ENCODE measurements at places on chromosomes 6 and 20.

DNA sequence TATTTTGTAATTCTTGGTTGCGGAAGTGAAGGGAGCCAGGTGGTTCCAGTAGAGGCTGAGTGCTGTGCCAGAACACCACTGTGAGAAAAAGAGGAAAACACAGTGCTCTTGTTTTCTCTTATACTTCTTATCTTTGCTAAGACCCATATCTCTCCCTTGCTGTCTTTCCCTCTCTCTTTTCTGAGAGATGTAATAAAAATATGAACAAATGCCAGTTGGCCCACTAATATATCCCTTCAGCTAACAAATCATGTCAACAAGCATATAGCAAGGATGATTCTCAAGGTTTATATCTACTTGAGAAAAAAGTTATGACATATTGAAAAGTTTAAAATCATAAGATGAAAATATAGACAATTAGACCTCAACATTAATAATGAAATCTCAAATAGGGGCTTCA, 758.3 kb downstream of the HDGFL1 start:
- DNase-seq, result no peak

GRCh38 chr6:18792866-18793265, 405.7 kb downstream of the RNF144B start:
- no peak for DNase-seq

- DNase-seq, result no peak
Observed at GRCh38 chr20:13870170-13870748, 85.4 kb downstream of the NDUFAF5 start.

DNA sequence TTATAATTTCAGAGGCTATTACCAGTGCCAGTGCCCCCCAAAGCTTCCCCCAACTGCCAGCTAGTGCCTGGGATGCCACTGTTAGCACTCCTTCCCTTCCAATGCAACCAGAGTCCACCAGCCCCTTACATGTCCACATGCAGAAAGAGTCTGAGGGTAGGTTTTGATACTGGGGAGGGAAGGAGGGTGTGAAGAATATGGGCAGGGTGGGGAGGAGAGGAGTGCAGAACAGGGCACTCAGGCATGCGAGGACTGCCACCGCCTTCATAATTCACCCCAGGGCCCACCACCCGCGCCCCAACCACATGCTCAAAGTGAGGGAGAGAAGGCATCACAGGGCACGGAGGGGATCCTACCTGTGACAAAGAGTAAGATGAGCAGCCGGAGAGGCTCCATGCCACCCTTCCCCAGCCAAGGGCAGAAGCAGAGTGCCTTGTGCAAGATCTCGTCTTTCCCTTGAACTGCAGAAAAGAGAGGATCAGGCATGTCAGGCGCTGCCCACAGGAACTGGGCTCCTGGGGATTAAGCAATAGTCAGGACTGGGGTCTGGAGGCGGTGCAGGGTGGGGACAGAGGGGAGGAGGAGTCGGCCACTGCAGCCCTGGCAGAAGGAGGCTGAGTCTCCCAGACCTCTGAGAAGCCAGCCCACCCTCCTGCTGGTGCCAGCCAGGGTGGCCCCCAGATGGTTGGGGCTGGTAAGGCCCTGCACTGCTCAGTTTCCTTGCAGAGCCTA, at the start of gene TREM2:
Gene TREM2, minus strand, starts transcription at position 430 of the 732 bp plus-strand sequence. Its CDS starts 34 bp downstream, at position 396.
- DNase-seq, result no peak

DNA sequence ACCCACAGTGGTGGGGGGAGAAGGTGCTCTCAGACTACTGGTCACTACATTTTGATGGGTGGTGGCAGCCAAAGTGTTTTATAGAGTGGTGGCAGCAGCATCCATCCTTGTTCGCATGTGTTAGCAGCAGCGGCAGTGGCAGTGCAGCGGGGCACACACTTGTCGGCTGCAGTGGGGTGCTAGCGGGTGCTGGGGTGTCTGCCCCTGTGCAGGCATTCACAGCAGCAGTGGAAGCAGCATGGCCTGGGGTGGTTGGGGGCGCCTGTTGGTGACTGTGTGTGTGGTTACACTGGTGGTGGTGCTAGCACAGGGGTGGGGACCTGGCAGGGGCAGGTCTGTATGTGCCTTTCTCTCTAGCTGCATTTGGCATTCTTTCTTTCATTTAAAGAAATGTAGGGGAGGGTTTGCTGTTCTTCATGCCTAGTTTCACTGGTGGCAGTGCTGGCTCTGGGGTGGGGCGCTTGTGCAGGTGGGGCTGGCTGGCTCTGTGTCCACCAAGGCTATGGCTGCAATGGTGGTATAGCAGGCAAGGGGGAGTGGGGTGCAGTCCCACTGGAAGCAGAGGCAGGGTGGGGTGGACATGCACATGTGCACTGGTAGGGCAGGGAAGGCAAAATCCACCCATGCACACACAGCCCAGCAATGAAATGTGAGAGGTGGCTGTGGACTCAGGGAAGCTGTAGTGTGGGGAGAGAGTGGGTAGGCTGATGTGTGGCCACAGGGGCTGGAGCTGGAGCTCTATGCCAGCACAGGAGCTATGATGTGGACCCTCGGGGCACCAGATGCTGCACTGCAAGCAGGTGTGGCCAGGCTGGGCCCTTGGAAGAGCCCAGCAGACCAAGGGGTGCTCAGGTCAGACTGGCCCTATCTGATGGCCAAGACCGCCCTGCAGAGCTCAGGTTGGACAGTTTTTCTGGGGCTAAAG, 173.3 kb downstream of the PRDM13 start:
- no peak for DNase-seq

DNA sequence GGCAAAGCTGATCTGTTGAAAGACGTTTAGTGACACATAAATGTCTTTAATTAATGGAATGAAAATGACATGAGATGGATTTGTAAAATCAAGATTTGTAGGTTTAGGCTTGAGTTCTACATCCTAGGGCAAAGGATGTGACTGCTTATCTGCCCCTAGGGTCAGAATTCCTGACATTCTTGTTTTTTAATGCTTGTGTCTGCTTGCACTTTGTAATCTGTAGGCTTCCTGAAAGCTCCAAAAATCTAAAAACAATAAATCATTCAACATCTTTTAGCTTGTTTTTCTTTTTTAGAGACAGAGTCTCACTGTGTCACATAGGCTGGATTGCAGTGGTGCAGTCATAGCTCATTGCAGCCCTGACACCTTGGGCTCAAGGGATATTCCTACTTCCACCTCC, 107.9 kb upstream of the MLIP start:
- DNase-seq, result no peak

DNA sequence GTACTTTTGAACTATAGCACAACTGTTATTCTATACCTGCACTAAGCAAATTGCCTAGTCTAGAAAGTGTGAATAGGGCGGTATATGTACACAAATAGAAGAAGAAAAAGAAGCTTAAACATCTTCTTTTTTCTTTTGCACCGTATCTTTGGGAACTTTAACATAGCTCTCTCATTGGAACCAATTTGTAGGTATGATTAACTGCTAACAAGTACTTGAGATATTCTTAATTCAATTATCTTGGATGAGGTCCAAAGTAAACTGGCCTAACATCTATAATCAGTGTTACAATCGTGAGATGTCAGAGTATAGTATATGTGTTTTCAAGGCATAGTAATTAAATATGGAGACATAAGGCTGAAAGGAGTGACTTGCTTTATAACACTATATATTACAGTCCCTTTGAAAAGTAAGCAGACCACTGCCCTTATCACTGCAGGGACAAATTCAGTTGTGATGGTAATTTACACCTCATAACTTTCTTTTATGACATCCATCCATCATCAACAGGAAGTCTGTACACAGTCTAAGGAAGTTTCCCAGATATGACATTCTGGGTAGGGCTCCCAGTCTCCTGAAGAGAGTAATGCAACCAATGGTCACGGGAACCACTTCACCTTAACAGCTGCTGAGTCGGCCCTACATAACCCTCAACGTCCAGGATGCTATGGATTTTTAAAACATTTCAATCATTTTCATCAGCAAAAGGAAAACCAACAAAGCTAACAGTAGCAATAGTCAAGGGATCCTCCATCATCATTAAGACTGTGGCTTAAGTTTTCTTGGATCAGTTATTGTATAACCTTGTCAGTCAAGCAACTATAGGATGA, 37.6 kb downstream of the NKAIN2 start:
- DNase-seq, result no peak

DNA sequence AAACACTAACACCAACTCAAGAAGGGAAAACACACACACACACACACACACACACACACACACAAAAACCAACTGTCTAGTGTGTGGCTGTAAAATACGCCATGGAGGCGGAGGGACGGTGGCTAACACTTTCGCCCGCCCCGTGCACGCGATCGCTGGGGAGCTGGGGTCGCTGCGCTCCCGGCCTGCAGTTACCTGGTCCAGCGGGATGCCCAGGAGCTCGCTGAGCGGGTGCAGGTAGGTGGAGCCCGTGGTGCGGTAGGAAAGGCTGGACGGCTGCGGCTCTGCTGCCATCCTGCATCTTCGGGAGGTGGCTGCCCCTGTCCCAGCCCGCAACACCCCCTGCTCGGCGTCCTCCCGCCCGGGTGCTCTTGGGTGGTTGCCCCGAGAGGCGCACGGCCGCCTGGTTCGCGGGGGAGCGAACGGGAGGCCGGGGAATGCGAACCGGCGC, 303 bp downstream of the MBOAT1 start:
- DNase-seq, result no peak

GRCh38 chr6:51927450-51927849, 160.0 kb downstream of the PKHD1 start:
- no peak for DNase-seq

DNA sequence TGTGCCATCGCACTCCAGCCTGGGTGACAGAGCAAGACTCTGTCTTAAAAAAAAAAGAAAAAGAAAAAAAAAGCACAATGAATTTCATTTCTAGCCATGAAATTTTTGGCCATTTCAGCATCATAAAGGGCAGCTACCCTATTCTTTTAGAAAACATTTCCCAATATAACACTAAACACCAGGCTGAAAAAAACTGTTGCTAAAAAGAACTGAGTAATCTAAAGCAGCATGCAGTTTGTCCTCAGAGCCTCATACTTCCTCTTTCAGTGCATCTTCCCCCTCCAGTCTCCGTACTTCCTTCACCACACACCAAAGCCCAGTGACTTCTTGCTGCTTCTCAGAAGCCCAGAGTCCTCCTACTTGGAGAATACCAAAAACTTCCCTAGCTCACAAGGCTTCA, 5.6 kb upstream of the IFNGR1 start:
- peak; percentile 93 for DNase-seq

- DNase-seq, result no peak
Observed at GRCh38 chr6:113644861-113645575, 212.1 kb upstream of the MARCKS start.

DNA sequence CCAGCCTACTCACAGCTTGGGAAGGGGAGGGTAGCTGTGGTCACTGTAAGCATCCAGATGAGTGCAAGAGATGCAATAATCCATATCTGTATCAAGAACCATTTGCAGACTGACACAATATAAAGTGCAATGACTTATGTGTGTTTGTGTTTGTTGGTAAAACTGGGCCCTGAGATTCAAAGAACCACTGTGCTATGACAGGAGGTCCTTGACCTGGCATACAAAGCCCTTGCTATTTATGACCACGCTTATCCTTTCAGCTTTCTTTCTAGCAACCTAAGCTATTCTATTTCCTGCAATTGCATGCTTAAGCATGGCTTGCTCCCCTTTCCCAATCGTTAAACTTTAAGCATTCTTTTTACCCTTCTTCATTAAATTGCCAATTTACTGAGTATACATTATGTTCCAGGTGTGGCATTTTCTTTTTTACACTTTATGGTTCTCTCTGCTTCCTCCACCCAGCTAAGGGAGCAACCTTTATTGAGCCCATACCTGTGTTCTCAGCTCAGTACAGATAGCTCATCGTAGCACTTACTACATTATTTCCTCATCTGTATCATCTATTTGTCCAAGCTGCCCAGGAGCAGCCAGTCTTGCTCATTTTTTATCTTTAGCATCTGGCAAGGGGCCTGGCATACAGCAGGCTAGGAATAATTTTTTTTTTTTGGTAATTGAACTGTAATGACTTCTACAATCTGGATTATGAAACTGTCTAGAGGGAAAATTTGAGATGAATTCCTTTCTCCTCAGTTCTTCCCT, 3.5 kb downstream of the MCUR1 start:
- DNase-seq, result no peak

DNA sequence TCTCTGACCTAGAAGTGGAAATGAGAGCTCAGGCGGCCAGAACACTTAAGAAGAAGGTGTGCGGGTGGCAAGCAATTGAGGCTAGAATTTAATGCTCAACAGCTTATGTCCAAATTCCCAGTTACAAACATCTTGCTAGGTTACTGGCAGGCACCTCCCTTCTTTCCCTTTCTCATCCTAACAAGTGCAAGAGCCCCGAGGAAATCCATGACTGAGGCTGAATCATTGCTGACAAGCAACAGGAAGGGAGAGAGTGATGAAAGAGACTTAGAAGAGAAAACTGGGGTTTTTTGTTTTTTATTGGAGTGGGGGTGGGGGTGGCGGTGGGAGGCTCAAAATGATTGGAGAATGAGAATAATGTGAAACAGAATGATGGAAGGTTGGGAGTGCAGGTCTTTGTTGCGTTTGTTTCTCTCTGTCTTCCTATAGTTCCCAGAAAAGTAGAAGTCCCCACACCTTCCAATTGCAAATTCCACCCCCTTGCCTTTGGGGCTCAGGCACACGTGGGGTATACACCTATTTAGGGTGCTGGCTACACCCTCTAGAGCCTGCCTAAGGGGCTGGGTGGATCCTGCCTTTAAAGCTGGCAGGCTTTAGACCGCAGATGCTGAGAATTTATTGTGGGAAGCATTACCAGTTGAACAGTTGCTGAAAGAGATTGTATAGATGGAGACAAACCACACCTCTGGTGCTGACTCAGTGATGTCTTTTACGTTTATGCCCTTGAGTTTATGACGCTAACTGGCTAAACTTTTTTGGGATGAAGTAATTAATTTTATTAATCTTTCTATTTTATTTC, 1.4 kb downstream of the FAM83B start:
- DNase-seq, result no peak

DNA sequence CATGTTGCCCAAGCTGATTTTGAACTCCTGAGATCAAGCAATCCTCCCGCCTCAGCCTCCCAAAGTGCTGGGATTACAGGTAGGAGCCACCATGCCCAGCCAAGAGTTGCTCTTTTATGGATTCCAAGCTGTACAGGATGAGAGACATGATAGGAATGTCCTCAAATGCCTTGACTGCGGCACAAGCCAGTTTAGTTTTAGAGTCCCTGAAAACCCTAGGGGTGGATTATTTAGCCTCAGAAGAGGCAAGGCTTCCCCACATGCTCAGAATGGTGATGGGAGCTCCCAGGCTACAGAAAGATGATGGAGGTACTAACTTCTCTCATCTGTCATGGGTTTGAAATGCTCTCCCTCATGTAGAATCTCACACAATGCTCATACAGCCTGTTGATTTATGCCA, 280.5 kb upstream of the PRND start:
- DNase-seq, result no peak

- DNase-seq, result peak; percentile 6
Observed at GRCh38 chr6:135568379-135568778, 70.8 kb upstream of the AHI1 start.
